ENCODE measurements at places on chromosomes 2 and 18.

GRCh38 chr2:100819370-100820272, at the start of gene NPAS2:
NPAS2 (plus strand) TSS chr2:100820139; CDS start chr2:100904755, 84,616 bp downstream.
- peak; percentile 14 for DNase-seq

DNA sequence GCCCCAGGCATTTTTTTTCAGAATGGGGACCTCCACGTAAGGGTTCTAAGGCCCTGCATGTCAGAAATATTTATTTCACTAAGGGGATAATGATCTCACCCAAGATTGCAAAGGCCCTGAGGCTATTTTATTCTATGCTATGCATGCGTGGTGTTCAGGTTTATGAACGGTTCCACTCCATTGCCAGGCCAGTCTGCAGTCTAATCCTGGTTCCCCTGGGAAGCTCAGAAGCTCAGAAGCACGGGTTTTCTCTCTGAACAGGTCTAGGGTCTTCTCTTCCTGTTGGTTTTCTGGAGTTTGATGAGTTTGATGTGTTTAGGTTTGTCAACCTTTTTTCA, 256.4 kb upstream of the PXDN start:
- no peak for DNase-seq

DNA sequence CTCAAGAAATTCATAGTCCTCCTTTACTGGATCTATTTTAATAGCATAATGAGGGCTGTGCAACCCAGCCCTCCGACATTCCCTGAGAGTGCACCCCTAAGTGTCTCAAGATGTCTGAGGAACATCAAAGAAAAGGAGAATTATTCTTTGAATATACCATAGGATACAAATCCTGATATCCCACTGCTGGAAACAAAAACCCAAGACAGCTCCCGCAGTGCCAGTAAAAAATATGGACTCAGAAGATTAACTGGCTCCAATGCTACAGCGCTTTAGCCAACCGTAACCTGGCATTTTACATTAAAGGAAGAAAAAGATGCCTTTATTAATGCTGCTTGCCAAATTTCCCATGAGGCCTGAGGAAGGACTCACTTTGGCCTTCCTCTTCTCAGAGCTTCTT, 168.4 kb downstream of the TTC32 start:
- DNase-seq = no peak

DNA sequence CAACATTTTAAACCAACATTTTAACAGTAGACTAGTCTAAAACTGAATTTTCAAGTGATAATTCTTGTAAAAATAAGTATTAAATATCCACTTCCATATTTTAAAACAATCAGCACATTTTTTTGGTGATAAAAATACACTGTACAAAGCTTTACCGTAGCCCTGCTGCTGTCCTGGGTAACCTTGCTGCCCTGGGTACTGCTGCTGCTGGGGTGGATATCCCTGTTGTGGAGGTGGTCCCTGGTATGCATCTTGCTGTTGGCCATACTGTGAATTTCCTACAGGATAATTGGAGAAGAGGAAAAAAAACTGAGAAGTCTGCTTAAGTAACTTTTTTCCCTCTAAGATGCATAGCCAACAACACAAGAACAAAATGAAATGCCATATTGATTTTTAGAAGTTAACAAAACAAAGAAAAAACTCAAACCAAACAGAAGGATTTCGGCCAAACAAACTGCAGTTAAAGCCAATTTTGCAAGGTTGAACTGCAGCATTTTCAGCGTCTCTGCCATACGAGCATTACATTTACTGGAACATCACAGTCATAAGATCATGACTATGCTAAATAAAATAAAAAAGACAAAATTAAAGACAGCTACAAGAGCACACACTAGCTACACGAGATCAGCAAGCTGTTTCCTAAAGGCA, 55.4 kb downstream of the SS18 start:
- DNase-seq = no peak

GRCh38 chr2:31382452-31383120, 32.0 kb downstream of the XDH start:
- no peak for DNase-seq

- no peak for DNase-seq
These were observed 987.2 kb upstream of the CELF4 start for GRCh38 chr18:38552732-38553321.

GRCh38 chr18:76496194-76496890, 1.3 kb upstream of the ZNF516 start:
- peak; percentile 32 for DNase-seq

All from activated CD4-positive, alpha-beta T cell treated with anti-CD3 and anti-CD28 coated beads, Interleukin-2, amount 50 U/mL, for 1 hour (primary cell).